ENCODE measurements at places on chromosomes 1 and 21.

DNA sequence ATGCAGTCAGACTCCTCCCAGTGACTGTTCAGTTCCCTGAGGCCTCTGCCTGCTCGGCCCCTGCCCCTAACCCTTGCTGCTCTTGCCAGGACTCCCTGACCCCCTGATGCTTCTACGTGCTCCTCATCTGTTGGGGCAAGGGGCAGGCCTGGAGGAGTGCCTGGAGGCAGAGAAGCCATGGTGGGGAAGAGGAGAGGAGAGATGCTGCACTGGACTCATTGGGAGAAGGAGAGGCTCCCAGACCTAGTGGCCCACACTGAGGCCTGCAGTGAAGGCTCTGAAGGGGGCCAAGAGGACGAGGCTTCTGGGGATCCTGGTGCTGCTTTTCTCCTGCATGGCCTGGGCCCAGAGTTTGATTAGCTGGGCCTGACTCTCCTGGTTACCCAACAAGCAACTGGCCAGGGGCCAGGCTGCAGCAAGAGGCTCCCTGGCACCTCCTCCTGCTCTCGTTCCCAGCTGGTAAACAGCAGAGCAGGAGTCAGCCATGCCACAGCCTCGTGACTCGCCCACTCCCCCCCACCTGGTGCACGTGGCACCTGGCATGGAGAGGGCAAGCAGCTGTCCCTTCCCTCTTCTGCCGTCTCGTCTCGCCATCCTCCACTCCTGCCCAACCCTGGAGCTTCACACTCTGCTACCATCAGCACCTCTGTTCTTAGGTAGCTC, 847 bp upstream of the RORC start:
- DNase-seq: no peak

DNA sequence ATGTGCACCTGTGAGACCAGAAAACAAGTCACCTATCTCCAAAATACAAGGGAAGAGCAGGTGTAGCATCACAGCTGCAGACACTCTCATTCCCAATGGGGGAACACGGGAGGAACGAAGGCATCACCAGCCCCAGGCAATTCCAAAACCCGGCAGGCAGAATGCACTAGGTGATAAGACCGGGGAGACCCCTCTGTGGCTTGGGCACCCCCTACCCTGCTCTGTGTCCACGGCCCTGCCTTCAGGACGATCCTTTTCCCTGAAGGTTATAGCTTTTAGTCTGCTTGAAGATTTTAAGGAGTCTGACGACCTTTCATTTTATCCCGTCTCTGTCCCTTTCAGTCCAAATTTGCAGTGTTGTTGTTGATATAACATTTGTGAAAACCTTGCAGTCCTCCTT, 19.2 kb downstream of the TRPM2 start:
- no peak for DNase-seq

DNA sequence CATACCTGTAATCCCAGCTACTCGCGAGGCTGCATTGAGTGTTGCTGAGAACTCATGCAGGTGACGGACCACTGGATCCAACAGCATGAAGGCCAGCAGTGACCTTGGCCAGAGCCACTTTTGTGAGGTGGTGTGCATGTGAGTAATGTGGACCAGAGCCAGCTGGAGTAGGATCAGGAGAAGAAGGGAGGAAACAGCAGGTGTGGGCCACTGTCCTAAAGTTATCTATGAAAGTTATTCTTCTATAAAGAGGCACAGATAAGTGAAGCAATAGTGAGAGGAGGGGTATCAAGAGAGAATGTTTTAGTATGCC, 47.8 kb downstream of the TCP10L start:
- no peak for DNase-seq

DNA sequence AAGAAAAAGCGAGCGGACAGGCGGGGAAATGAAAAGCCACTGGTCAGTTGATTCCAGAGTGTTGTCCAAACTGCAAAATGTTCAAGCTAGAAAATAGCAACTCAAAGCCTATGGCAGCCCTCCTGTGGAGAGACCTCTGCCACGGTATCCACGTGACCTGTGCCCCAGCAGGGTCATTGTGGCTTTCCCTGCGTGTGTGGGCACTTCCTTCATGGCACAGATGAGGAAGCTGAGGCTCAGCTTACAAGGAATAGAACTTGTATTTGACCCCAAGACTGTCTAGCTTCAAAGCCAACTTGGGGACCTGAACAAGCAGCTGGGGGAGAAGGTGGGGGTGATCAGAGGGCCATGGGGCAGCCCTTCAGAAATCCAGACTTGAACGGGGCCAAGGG, 15.6 kb upstream of the PLEKHG5 start:
- DNase-seq: no peak

DNA sequence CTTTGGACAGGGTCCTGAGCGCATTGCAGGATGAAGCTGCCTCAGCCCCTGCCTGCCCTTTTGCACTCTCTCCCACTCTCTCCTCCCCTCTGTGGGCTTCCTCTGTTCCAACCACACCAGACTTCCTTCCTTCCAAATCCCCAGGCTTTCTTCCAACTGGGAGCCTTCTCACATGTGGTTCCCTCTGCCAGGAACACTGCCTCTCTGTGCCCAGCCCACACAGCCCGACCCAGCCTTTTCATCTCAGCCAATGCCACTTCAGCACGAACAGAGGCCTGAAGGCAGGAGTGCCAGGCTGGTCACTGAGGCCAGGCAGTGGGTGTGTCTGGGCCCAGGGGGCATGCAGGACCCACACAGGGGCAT, 5.9 kb downstream of the SELENON start:
- no peak for DNase-seq

GRCh38 chr1:157700305-157700704, 264 bp downstream of the FCRL3 start:
- no peak for DNase-seq
